Activated T-cell treated with anti-CD3 and anti-CD28 coated beads, Interleukin-2, amount 50 U/mL, for 24 hours (primary cell): ENCODE measurements at places on chromosomes 12 and 14.

DNA sequence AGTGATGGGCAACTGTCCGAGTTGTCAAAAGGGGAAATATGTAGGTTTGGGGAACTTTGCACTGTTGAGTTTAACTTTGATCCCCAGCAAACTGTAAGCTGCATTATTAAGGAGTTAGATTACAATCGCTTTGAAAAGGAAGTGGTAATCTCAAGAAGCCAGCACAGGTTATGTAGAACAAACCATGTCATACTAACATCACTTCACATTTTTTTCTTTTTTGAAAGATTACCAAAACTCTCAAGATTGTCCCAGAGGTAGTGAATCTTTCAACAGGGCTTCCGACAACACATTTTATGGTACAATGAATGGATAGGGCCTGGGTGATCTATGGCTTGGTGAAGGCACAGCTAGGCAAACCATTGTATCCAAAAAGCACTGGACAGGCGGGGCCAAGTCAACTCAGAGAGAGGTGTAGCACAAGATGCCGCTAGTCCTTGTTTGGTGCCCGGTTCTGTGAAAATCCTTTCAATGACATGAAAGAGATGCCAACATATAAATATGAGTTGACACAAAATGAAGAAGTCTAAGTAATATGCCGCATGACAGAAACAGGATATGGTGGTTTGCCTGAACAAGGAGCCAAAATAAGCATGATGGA is 24.3 kb upstream of the PARP11 start:
- no peak for DNase-seq

- DNase-seq = no peak
These were observed 35.8 kb downstream of the MTHFD1 start for GRCh38 chr14:64423987-64424386.

- no peak for DNase-seq
These were observed 188.5 kb upstream of the SYT10 start for GRCh38 chr12:33628087-33628486.

GRCh38 chr12:111457071-111457470 is 51.3 kb downstream of the SH2B3 start:
- no peak for DNase-seq

DNA sequence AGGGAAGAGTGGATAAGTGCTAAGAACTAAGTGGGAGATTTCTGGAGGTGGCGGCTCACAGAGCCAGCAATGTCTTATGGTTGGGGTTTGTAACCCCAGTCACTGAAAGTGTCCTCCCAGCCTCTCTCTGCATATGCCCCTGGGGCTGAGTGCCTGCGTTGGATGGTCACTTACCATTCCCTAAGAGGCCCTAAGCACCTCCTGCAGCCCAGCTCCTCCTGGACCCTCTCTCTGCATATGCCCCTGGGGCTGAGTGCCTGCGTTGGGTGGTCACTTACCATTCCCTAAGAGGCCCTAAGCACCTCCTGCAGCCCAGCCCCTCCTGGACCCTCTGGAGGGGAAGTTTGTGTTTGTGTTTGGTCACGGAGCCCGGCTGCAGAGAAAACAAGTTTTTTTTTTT is 425.8 kb downstream of the TMEM121 start:
- no peak for DNase-seq

DNA sequence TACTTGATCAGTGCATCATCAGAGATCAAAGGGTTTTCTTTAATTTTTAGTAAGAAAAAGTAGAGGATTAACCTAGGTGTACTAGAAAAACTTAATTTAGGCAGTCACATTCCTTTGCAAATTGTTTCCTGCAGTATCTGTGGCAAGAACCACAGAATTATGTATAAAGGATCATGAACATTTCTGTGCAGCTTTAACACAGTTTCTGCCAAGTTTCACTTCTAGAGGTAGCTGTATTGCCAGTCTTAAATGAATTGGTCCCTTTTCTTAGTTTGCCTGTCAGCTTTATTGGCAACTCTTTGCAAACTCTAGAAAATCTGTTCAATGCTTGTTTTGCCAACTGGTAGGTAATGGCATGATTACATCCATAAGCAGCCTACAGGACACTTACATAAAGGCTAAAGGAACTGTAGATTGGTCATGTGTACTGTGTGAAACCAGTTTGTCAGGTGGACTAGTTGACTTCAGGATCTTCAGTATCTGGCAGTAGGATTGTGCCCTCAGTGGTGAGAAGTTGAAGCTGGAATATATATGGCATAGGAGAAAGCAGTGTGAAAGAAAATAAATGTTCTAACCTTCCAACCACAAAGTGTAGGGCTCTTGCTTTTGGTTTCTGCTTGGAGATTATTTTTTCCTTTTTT is 75.9 kb downstream of the TTLL5 start:
- no peak for DNase-seq

- DNase-seq = no peak
These were observed 74.9 kb upstream of the BCAT1 start for GRCh38 chr12:25023808-25024207.

- no peak for DNase-seq
These were observed 39.3 kb upstream of the GSG1 start for GRCh38 chr12:13142747-13143146.

DNA sequence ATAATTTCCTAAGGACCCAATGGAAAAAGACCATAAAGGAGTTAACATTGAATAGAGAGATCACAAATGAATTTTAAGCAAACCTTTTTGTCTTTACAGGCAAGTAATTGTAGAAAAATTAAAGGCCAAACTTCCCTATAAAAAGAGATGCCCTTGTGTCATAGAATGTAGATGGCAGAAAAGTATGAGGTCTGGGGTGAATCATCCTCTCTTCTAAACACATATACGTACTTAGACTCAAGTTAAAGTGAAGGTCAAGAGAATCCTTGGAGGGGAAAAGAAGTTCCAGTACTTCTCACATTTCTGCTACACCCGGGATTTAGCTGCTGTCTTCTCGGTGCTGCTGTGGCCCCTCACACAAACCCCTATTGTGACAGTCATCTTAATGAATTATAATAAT is 116.2 kb upstream of the ARID2 start:
- DNase-seq = no peak

- DNase-seq = no peak
These were observed 14.3 kb downstream of the PGF start for GRCh38 chr14:74940956-74941565.

- DNase-seq = peak; percentile 71
These were observed 1.2 kb downstream of the KHNYN start for GRCh38 chr14:24430682-24431568.

- DNase-seq = no peak
These were observed 3.4 kb downstream of the SSPN start for GRCh38 chr12:26198742-26199141.

DNA sequence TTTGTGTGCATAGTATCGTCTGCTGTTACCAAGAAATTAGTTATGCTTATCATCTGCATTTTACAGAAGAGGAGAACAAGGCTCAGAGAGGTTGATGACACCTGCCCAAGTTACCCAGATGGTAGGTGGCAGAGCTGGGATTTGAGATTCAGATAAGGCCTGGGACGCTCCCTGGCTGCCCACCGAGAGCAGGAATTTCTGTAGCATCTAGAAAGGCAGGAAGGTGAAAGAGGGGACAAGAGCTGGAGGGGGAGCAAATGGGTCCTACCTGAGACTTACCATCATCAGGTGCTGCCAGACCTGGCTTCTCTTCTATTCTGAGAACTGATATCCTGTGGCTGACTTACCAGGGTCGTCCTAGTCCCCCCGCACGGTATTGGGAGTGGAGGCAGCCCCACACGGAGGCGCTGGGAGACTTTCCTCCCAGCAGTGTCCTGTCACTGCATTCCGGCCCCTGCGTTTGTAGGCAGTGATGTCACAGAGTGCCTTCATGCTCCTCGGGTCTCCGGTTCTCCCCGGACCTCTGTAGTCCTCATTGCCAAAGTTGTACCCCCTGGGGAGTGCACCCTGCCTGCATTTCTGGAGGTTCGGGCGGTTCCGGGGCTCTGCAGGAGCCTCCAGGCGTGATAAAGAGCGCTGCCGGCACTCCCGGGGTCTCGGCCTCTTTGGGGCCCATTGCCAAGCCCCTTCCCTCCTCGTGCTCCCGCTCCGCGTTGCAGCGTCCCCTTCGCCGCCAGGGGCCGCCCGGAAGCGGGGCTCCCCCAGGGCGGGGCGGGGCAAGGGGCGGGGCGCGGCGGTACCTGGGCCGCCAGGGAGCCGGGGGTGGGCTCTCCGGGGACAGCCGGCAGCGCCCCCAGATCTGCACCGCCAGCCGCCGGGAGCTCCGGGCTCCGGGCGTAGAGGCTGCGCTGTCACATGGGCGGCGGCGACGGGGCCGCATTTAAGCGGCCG is at the start of gene CABP1:
CABP1 (plus strand) TSS at position 856 of the 951 bp plus-strand sequence; CDS start at position 916, 60 bp downstream.
- DNase-seq = peak; percentile 84

GRCh38 chr12:2803635-2804392 is 8.7 kb upstream of the ITFG2 start:
- DNase-seq = no peak

GRCh38 chr12:60853407-60853806 is 1257.6 kb downstream of the SLC16A7 start:
- DNase-seq = no peak

DNA sequence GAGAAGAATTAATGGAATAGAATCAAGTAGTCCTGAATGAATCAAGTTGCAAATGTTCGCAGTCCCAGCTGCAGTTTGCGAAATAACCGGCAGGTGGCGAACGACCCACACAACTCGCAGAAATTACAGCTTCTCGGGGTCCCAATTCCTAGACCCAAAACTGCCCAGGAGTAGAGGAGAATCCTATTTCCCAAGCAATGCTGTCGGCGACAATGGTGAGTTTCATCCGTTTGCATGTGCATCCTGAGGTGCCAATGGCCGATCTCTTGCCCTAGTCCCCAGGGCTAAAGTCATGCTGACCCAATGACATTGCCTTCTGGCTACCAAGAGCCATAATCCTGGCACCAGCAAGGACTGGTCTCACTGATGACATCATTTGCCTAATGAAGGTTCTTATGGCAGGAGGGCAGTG is 8.5 kb upstream of the ASCL1 start:
- DNase-seq = peak; percentile 74

- peak; percentile 83 for DNase-seq
These were observed 107.5 kb upstream of the ATF7IP start for GRCh38 chr12:14257734-14258574.

GRCh38 chr12:90683871-90684270 is 271.1 kb downstream of the CCER1 start:
- DNase-seq = no peak

GRCh38 chr14:84024231-84024820 is 1505.6 kb upstream of the FLRT2 start:
- DNase-seq = no peak

DNA sequence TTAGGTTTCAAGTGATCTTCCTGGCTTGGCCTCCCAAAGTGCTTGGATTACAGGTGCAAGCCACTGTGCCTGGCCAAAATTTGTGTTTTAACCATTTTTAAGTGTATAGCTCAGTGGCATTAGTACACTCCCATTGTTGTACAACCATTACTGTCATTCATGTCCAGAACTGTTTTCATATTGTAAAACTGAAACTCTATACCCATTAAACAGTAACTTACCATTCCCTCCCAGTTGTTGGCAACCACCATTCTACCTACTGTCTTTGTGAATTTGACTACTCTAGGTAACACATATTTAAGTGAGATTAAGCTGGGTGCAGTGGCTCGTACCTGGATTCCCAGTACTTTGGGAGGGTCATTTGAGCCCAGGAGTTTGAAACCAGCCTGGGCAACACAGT is 67.3 kb upstream of the KCNH3 start:
- no peak for DNase-seq

DNA sequence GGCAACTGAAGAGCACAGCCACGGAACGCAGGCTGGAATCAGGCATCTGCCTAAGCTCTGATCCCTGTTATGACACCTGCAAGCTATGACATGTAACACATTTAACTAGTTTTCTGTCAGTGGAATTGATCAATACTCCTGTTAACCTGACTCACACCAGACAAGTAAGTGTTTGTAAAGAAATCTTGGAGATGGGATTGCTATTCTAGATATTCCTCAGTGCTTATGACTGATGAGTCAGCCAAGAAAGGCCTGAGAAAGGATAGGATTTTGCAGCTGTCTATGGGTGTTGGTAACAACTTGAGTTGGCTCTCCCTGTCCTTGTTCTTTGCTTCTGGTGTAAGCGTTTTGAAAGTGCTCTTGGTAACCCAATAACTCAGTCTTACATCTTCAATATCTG is 110.5 kb downstream of the GPR135 start:
- DNase-seq = no peak

GRCh38 chr14:89473989-89474388 is 57.0 kb upstream of the FOXN3 start:
- no peak for DNase-seq

GRCh38 chr12:87107270-87107669 is 851.1 kb upstream of the MGAT4C start:
- DNase-seq = no peak

DNA sequence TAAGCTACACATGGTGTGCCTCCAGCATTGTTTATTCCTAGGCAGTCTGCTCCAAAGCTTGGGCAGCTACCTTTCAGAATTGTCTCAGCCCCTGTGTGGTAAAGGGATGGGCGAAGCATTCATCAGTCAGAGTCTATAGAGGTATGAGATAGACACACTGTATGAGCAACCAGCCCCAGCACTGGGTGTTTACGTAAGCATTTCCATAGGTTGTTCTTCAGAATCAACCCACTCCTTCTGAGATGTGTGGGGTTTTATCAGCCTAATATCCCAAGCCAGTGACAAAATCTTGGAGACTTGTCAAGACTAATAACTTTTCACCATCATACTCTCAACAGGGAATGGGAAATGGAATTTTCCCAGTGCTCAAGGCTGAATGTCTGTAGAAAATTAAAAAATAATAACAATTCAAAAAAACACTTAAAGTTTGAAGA is 98.2 kb downstream of the BTG1 start:
- DNase-seq = no peak

- no peak for DNase-seq
These were observed 5.6 kb downstream of the KRR1 start for GRCh38 chr12:75505706-75506312.

DNA sequence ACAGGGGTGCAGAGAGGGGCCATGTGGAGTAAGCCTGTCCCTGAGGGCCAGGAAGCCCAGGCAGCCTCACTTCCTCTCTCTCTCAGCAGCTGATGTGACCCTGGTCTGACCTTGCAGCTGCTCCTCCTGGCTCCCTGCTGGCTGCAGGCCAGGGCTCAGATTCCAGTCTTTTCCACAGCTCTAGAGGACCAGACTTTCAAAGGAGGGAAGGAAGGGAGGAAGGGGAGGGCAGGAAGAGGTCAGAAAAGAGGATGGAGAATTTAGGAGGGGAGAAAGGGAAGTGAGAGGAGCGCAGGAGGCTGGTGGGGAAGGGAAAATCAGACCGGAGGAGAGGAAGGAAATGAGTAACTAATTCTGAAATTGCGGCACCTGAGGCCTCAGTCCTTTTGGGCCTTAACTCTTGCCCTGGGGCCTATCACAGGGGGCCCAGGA is 40.9 kb upstream of the VASH1 start:
- no peak for DNase-seq

GRCh38 chr14:68972507-68973218 is 6.4 kb downstream of the ACTN1 start:
- no peak for DNase-seq

GRCh38 chr14:23380197-23380914 is 3.5 kb downstream of the CMTM5 start:
- no peak for DNase-seq

DNA sequence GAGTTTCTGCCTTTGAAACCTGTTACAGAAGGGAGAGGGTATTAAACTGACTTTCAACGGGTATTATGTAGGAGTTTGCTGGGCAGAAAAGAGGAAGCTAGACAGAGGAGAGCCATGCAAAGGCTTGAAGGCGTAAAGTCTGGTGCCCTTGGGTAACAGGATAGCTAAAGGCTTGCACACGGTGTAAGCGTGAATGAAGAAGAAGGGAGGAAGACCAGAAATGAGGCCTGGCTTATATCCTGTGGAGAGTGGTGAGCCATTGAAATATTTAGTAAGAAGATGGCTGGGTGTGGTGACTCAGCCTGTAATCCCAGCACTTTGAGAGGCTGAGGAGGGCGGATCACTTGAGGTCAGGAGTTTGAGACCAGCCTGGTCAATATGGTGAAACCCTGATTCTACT is 22.6 kb downstream of the SUDS3 start:
- DNase-seq = no peak
